ENCODE measurements at places on chromosomes 5 and 9. TPM values are rescaled to one million over a fixed set of nuclear protein-coding genes. Genes with fewer than 3 reads are reported as not detected.

The CDC14B gene
- 31.5 TPM for total RNA-seq

DNA sequence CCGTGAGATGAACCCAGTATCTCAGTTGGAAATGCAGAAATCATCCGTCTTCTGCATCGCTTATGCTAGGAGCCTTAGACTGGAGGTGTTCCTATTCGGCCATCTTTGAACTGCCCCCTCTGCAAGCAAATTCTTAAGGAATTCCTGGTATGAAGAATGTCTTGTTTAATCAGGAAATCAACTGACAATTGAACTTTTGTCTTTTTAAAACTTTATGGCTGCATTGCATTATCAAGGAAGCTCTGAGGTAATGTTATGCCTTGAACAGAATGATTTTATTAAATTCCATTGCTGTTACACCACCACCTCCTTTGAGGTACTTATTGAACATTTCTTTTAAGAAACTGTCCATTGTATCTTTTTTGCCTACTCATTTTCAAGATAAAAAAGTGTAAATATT is 1915.7 kb upstream of the CDH9 start:
- no peak for DNase-seq

GRCh38 chr9:106404137-106404536 is 458.8 kb upstream of the ZNF462 start:
- DNase-seq: no peak

- peak; percentile 58 for DNase-seq
Measured at GRCh38 chr9:70421272-70422180, 7.1 kb upstream of the KLF9 start.

DNA sequence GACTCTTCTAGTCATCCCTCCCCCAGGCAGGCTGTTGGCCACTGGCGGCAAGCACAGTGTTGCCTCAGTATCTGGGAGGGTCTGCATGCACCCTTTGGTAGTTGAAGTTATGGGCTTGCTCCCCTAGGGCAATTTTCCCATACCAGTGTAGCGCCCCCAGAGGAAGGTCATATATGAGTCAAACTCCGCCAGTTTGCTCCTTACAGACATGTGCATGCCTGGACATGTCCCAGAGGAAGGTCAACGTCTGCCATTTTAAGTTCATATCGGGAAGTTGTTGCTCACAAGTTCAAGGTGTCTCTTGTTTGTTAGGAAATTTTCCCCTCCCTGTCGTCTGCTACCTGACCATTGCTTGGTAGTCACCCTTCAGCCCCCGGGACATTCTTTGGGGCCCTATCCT is 51.3 kb upstream of the MROH2B start:
- DNase-seq: no peak

DNA sequence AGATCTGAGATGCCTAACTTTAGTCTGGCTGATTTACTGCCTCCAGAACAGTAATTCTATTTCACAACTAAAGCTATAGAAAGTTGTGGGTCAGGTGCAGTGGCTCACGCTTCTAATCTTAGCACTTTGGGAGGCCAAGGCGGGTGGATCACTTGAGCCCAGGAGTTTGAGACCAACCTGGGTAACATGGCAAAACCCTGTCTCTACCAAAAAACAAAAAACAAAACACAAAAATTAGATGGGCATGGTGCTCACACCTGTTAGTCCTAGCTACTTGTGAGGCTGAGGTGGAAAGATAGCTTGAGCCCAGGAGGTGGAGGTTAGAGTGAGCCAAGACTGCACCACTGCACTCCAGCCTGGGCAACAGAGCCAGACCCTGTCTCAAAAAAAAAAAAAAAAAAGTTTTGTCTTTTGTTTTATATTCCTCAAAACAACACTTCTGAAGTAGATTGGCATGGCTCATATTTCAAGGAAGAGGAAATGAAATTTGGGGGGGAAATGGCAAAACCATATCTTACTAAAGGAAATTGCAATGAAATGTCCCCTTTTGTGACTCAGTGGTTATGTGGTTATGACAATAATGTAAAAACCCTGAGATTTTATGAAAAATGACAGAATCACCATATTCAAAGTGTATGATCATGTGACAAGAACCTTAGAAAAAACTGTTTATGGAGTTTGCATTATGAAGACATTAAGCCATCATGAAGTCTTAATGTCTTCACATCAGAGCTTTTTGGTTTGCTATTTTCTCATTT is 16.2 kb downstream of the FNBP1 start:
- no peak for DNase-seq

DNA sequence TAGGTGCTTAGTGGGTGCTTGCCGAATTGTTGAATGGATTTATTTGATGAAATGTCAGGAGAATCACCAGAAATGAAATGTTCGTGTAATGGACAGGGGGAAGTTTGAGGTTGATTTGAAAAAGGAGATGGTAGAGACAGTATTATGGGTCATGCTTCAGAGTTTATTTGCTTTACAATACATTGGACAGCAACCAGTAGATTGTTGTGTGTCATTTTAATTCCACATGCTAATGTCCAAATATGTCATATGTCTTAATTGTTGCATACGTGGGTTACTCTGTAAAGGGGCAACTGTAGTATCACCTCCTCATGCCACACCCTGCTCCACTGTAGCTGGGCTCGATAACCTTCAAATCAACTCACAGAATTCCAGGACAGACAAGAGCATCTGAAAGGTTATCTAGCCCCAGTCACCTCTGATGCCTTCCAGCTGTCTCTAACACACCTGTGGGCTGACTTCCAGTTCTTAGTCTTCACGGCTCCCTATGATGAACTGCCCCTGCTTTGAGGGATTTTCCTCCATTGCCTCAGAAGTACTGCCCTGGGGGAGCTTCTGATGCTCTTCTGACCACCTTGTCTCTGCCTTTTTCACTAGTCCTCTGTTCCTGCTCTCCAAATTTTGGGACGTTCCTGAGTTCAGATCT is 1.7 kb downstream of the PDCD1LG2 start:
- DNase-seq: no peak

GRCh38 chr5:141343953-141344463 is 379 bp downstream of the PCDHGA3 start:
- no peak for DNase-seq

The PAEP gene
- total RNA-seq: not detected

- peak; percentile 3 for DNase-seq
Measured at GRCh38 chr9:106653213-106653612, 209.8 kb upstream of the ZNF462 start.

DNA sequence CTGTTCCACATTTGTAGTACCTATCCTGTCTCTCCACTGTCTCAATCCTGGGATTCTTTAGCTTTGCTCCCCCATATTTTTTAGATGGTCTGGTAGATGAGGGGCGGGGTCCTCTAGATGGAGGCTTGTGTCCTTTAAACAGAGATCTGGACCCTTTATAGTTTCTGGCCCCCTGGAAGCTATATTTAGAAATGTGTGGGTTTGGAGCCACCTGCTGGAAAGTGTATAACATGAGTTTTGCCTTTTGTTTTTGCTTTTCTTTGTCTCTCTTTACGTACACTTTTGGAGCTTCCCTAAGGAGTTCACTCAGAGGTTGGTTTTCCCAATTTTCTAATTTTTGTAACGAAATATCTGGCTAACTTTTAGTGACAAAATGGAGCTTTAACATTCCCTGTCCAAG is 110.7 kb downstream of the CFAP95 start:
- peak; percentile 36 for DNase-seq

DNA sequence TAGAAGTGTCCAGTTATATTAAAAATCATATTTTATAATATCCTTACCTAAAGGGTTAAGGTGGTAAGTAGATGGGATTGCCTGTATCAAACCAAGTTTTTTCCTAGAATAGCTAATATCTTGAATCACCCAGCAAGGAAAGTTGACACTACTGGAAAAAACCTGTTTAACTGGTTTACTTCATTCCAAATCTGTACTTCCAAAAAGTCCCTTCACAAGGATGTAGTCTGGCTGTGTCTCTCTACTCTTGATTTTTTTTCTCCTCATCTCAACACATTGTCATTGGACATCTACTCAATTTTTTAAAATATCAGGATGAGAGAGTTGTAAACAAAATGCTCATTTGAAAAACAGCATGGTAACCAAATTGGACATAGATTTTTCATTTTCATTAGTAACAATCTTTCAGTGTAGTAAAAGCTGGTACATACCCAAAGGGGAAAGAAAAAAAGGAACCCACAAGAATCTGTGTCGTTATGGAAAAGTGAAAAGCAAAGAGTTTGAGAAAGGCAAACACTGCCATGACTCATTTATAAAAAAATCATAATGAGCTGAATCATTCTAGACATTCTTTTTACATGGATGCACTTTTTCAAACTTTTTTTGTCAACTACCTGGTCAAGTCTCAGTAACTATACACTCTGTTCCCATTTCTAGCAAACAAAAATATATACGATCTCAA is 173.5 kb downstream of the GLIS3 start:
- peak; percentile 68 for DNase-seq

- no peak for DNase-seq
Measured at GRCh38 chr9:114513055-114513958, 8.0 kb upstream of the WHRN start.

The BNC2 gene
- 53.3 TPM for total RNA-seq

All from fibroblast of the aortic adventitia (primary cell).